ENCODE measurements at places on chromosomes 1 and 21.

DNA sequence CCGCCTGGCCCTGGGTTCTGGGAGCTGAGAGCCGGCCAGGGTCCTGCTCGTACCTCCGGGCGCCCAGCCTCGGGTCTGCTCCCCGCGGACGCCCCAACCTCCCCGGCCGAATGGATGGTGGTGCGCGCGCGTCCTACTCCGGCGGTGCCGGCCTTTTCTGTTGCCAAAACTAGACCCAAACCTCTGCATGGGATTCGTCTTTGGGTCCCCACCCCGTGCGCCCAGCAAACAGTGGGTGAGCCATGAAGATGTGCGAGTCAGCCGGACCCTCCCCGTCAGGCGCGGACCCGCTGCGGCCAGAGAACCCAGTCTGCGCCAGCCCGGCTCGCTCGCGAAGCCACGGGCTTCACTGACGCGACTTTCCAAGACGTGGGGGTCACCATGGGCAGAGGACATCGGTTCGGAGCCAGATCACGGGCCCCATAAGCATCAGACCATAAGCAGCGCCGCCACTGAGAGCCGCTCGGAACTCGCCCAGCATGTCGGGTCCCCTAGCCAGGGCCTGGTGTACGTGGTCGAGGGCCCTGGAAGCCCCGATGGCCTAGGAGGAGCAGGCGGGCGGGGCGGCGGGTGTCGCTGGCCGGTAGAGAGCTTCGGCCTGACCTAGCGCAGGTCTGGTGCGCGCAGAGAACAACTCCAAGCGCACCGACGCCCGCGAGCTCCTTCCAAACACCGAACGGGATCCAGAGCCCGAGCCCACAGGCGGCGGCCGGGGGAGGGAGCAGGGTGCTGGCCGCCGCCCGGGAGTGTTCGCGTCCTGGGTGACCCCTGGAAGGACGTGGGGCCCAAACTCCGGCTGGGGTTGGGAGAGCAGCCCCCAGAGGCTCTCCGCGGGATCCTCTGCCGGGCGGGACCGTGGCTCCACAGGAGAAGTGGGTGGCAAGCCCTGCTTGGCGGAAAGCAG is 1.0 kb upstream of the TP73 start:
- DNase-seq = no peak

DNA sequence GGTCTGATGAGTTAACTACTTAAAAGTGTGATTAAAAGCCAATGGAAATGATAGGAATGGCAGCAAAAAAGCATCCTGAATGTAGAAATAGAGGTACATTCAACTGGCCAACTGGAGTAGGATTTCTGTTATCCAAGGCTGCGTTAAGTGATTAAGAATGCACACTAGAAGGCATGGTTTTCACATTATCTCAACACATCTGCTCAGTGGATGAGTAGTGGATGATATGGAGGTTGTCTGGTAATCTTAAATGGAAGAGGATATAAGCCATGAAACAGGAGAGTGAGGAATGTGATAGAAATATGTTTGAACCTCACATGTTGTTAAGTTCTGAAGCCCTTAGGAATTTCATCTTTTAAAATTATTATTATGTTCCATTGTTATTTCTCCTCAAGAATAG is 839.9 kb downstream of the USP25 start:
- no peak for DNase-seq

- no peak for DNase-seq
These were observed 15.4 kb upstream of the EPS15 start for GRCh38 chr1:51534447-51534846.

GRCh38 chr1:116194568-116194967 is 83.4 kb downstream of the MAB21L3 start:
- no peak for DNase-seq

GRCh38 chr1:176157995-176158394 is 49.1 kb downstream of the COP1 start:
- peak; percentile 7 for DNase-seq

DNA sequence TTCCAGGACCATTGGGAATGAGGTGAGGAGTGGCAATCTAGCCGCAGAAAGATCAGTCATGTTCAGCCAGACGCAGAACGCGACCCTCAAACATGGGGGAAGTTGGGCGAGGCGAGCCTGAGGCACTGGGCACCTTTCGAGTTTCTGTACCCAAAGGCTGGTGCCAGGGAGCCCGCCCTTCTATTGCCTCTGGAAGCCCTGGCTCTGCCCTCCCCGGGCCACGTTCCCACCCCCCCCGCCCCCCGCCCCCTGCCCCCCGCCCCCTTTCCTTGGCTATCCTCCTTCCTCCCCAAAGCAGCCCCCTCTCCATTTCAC is 2.2 kb upstream of the ZBTB7B start:
- DNase-seq = no peak

GRCh38 chr1:36366091-36366661 is 19.5 kb downstream of the STK40 start:
- no peak for DNase-seq

All from Caki2 (cell line).